ENCODE measurements at places on chromosomes 6 and 20.

DNA sequence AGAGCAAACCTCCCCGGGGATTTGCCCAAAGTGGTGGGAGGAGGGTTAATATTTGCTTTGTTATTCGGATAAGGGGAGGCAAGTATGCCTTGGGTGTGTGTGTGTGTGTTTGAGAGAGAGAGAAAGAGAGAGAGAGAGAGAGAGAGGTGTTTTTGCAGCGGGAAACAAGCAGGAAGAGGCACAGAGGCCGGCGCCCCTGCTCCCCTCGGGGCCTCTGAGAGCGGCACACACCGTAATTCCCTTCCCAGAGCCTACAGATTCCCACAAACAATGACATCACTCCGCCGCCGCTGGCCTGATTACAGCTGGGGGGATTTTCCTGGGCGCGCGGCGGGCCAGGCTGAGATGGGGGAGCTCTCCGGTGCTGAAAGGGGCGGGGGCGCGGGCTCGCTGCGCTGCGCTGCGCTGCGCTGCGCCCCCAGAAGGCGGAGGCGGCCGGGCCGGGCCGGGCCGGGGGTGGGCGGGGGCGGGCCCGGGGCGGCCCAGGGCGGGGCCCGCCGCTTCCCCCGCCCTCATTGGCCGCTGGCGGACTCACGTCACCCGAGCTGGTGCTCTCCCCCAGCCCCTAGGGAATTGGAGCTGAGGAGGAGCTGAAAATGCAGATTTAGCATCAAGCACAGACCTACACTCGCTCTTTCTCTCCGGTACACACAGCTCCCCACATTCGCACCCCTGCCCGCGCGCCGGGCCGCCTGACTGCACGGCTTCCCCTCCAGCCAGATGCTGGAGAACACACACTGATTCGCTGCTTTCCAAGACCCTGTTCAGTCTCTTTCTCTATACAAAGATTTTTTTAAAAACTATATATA lies at the start of gene PCSK2:
Gene PCSK2 (plus strand): TSS at position 631 of the 809 bp plus-strand sequence. CDS start 266 bp downstream, outside the sequence.
- peak; percentile 88 for DNase-seq

DNA sequence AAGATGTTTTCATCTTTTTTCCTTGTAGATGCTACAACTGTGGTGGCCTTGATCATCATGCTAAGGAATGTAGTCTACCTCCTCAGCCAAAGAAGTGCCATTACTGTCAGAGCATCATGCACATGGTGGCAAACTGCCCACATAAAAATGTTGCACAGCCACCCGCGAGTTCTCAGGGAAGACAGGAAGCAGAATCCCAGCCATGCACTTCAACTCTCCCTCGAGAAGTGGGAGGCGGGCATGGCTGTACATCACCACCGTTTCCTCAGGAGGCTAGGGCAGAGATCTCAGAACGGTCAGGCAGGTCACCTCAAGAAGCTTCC lies 101.5 kb downstream of the POPDC3 start:
- DNase-seq = peak; percentile 4

DNA sequence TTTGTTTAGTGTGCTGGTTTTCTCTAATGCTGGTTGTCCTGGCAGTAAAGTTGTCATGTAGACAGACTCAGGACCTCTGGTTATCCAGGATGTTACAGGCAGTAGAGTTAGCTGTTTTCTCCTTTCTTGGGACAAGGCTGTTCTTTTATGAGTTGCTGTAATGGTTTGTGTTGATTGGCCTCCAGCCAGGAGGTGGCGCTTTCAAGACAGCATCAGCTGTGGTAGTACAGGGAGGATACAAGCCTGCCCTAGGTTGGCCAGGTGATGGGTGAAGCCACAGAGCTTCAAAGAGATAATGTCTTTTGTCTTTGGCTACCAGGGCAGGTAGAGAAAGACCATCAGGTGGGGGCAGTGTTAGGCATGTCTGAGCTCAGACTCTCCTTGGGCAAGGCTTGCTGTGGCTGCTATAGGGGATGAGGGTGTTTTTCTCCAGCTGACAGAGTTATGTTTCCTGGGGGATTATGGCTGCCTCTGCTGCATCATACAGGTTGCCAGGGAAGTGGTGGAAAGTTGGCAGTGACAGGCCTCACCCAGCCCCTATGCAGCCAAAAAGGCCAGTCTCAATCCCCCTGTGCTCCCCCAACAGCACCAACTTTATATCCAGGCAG lies 127.2 kb upstream of the TAB2 start:
- peak; percentile 18 for DNase-seq

- no peak for DNase-seq
Observed at GRCh38 chr6:42394151-42394550, 57.6 kb downstream of the TRERF1 start.

GRCh38 chr20:31569163-31570020 lies 35.7 kb upstream of the ID1 start:
- peak; percentile 59 for DNase-seq
